ENCODE measurements at places on chromosomes 12 and 14.
A peak's percentile ranks its signal among the peaks of the same experiment; 100 is the strongest.

DNA sequence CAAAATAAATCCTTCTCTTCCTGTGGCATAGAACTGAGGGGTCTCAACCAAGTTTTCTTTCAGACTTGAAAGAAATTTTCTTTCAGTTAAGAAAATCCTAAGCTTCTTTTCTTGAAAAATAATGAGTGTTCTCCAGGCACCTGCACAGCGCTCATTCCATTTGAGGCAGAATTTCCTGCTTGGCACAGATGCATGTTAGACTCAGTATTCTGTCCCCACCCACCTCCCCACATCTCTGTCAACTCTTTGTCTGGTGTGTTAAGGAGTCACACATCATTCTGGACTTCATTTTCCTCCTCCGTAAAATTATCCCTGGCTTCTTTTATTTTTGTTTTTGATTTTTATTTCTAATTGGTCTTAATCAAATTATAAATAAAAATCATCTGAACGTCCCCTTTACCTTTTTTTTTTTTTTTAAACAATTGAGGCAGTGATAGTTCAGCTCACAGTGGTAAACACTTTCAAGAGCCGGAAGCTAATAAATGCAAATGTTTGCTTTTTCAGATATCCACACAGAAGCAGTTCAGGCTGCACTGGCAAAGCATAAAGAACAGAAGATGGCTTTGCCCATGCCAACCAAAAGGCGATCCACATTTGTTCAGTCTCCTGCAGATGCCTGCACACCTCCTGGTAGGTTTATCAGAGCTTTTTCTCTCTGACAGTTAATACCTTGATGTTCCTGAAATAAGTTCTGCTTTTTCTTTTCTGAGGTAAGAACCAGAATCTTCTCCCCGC is 104.0 kb upstream of the ATF1 start:
- DNase-seq: no peak

DNA sequence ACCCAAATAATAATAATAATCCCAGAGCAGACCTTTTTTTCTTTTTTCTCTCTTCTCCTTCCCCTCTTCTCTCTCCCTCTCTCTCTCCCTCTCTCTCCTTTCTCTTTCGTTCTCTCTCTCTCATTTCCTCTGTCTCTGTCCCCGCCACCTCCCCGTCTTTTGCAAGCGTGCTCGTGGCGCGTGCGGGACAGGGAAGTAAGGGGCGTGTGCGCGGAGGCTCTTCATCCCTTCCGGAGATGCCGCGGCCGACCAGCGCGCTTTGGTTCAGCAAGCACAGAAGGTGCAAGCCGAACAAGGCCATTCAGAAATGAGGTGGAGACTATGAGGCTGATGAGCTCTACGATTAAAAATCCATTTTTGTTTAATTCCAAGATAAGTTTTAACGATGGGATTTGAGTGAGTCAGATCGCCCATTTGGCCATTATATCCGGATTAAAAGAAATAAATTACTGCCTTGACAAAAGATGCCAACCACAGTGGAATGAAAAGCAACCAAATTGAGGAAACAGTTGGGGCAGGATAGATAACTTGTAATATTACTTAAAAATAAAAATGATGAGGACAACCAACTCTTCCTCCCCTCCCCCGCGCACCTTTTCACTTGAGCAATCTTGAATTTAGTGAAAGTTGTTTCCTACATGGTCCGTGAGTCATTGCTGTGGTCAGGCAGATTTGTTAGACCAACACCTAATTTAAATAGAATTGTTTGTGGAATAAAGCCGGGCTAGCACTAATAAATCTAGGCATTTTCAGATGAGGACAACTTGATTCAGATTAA is 1.2 kb upstream of the AMIGO2 start:
- peak; percentile 55 for DNase-seq

- DNase-seq: peak; percentile 65
These were observed 8.6 kb downstream of the TC2N start for GRCh38 chr14:91858536-91859275.

DNA sequence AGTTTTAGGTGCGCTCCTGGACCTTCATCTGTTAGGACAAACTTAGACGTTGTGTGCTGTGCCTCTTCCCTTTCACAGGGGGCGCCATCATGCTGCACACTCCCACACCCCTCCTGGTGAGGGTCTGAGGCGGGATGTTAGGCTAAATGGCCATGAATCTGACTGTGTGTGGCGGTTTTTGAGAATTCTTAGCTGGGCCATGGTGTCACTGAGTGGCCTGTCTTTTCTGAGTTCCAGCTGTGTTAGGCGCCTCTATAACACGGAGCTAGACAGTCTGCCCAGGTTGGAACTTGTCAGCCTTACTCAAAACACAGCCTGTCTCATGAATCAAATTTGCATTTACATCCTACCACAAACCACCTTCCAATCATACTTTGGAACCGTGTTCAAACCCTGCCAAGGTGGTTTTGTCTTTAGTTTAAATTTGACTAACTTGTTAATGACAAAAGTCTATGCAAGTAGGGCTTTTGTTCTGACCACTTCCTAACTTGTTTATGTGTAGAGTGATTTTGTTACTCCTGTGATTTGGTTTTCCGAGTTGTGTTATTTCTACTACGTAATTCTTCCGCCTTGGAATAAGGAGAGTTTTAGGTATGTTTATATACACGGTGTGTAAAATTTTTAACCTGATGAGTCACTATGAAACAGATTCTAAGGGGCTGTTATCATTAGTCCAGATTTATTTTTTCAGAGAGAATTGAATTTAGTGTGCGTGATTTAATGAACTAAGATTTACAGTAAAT is 19.6 kb downstream of the ACVR1B start:
- no peak for DNase-seq

DNA sequence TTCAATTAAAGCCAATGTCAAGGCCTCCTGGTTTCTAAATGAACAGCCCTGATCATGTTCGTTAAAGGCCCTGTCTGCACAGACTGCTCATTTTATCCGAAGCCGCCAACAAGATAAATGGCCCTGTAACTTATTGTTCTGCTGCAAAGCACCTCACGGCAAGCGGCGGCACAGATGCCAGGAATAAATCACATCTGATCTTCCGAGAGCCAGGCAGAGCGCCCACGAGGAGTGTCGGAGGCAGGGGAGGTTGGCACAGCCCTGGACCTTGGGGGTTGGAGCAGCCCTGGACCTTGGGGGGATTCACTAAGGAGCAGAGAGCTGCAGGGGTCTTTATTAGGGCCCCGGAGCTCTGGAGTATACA is 110.5 kb downstream of the SCARB1 start:
- DNase-seq: no peak

GRCh38 chr12:77999074-77999715 is 168.5 kb downstream of the NAV3 start:
- DNase-seq: no peak

DNA sequence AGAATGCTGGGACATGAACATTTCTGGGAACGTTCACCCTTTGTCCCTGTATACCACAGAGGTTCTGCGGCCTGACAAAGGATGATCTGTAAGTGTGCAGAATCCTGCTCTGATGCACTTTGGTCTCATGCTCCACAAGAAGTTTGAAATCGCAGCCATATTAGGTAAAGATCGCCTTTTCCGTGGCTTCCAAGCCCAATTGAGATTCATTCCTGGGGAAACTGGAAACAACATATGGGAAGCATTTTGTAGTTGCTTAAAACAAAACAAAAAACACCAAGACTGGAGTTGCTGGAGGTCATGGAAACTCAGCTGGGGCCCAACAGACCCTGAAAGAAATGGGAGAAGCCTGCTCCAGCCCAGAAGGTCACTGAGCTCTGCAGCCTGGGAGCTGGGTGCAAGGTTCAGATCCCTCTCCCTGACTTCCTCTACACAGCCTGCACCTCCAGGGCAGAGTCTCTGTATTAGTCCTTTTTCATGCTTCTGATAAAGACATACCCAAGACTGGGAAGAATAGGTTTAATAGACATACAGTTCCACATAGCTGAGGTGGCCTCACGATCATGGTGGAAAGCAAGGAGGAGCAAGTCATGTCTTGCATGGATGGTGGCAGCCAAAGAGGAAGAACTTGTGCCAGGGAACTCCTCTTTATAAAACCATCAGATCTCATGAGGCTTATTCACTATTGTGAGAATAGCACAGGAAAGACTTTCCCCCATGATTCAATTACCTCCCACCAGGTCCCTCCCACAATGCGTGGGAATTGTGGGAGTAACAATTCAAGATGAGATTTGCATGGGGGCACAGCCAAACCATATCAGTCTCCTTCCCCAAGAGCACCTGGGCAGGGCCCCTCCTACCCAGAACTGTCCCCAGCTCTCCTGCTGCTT is 60.8 kb upstream of the CHGA start:
- no peak for DNase-seq

GRCh38 chr14:68172627-68173026 is 353.0 kb downstream of the RAD51B start:
- DNase-seq: no peak

DNA sequence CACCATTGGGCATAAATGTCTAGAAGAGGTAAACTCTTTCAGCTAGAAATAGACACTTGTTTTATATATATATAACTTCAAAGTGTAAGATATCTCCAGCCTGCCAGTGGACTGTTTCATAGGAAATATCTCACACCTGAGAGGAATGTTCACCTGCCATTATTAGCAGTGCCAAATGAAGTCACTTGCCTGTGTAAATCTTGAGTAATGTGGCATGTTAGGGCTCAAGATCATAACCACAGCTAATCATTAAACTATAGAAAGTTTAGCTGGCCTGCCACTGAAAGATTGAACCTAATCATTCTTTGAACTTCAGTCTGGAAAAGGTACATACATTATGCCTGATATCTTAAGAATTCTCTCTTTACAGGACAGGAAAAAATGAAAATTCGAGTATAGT is 25.5 kb upstream of the KCNJ8 start:
- no peak for DNase-seq

DNA sequence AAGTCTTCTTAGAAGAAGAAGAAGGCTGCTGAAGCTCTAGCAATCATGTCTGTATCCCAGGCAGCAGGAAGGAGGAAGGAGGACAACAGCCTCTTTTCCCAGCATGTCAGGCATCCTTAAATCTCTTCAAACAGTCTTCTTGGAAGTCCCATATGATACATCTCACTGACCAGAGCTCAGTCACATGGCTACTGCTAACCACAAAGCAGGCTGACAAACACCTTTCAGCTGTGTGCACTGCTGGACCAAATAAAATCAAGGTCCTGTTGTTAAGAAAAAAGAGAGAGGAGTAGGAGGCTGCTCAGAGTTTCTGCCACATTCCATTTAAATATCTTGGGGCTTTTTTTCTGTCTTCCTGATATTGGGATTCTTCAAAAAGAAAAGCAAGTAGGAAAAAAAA is 203.4 kb upstream of the PELI2 start:
- DNase-seq: no peak

- no peak for DNase-seq
These were observed 52.8 kb upstream of the EGLN3 start for GRCh38 chr14:34003691-34004090.

DNA sequence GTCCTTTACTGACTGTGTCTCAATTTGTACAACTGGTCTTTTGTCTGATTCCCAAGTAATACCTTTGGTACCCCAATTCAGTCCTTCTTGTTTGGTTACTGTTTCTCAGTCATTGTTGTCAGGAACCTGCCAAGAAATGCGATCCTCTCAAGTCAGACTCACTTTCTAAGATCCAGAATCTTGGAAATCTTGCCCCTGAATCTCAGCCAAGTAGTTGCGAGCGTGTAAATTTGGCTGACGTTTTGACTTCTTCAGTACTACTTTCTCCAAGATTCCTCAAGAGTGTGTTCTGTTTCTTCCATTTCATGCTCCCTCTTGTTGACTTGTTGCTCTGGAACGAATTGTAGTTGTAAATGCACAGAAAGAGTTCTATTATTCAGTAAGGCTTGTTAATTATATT is 114.0 kb downstream of the MSRB3 start:
- DNase-seq: no peak

GRCh38 chr12:51714666-51715065 is 123.6 kb downstream of the SCN8A start:
- peak; percentile 56 for DNase-seq

DNA sequence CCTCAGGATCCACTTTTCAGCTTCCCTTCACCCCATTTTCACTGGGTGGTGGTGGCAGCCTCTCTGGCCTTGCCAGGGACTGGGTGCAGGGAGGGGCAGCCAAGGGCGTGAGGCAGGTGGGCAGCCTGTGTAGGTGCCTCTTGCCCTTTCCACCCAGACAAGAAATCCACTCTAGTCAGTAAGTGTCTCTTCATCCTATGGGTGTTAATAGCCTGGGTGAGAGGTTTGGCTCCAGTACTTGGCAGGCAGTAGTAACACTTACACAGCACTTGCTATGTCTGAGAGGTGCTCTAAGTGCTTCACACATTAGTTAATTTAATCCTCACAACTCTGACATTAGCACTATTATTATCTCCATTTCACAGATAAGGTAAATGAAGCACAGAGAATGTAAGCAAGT is 171.9 kb downstream of the EMP1 start:
- no peak for DNase-seq

DNA sequence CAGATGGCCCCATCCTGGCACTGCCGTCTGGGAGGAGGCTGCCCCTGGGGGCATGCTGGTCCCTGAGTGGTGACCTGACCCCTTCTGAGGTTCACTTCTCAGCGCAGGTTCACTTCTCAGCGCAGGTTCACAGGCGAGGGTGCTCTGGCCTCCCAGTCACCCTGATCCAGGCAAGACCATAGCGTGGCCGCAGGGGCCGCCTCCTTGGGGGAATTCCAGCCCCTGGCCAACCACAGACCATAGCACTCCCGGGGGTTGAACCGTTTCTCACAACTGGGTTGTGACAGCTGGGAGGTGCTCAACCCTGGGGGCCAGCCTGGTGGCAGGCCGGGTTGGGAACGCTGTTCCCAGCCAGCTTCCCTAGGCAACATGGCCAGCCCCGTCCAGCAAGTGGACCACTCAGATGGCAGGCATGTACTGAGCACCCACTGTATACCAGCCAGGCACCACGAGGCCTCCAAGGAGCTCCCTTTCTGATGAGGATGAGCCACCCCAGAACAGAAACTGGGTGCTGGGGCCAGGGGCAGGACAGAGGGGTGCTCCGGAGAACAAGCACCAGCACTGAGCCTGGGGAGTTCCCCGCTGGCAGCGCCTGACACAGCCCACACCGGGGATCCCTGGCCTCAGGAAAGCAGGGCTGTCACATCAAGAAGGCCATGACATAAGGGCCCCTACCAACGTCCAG is 28.3 kb upstream of the ZFP36L1 start:
- no peak for DNase-seq

DNA sequence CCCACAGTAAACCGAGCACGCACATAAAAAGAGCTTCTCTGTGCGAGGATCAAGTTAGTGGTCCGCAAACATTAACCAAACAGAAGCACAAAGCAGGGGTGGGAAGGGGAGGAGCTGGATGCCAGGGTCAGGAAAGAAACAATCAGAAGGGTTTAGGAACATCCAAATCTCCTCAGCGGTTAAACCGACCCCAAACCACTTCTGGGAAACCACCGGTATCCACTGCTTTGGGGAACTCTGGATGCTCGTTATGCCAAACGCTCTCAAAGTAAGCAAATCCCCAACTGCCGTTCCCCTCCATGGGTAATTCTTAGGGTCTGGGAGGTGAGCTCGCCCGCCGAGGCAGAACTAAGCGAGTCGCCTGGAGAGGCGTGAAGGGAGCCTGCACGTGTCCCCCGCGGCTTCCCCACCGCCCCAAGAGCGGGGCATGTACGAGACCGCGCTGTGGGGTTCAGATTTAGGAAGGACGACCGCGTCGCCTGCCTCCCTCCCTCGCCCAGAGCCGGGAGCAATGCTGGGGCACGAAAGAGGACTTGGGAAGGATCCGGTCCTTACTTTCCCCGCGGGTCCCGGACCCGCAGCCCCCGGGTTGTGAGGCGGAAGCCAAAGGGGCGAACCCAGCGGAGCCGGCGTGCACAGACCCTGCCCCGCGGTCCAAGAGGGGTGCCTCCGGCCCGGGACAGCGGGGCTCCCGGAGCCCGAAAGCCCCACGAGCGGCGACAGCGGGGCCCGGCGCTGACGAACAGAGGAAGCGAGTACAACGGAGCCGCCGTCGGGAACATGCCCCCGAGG is 711 bp downstream of the SBNO1 start:
- peak; percentile 32 for DNase-seq

GRCh38 chr12:106248312-106248845 is 559 bp upstream of the CKAP4 start:
- peak; percentile 85 for DNase-seq

Measured in GM03348 (cell line).